ENCODE measurements at places on chromosomes 2 and 18. TPM values are rescaled to one million over a fixed set of nuclear protein-coding genes. Genes with fewer than 3 reads are reported as not detected.

GRCh38 chr2:20148923-20149702 lies 75.8 kb downstream of the SDC1 start:
- DNase-seq = peak; percentile 36

GRCh38 chr18:58911766-58912165 lies 47.1 kb downstream of the ZNF532 start:
- no peak for DNase-seq

- no peak for DNase-seq
Observed at GRCh38 chr2:60453301-60453700, 100.2 kb downstream of the BCL11A start.

DNA sequence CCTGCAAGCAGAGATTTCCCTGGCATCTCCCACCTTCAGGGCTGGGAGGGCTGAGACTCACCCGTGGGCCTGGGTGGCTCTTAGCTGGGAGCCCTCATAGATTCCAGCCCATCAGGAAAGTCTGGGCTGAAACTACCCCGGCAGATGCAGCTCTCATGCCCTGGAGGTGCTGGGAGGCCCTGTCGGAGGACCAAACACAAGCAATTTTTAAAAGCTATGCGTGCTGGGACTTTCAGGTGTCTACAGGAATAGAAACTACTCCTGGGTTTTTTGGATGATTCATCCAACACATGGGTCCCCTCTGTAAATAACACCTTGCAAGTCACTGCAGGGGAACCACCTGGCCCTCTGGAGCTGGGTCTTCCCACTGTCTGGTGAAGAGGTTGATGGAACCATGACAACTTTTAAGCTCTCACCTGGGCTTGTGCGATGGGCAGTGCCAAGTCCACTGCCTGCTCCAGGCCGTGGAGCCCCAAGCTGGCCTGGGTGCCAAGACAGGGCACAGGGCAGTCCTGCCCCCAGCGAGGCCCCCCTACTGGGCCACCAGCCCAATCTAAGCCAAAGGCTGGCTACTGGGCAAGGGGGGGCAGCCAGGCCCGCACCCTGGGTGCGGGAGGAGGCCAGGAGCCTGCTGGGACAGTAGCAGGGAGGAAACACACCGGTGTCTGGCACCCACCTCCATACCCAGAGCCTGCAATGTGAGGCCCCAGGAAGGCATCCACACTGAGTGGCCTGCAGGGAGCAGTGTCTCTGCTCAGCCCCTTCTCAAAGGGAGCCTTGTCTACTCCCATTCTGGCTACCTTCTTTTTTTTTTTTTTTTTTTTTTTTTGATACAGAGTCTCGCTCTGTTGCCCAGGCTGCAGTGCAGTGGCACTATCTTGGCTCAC lies 1.1 kb upstream of the GPR55 start:
- no peak for DNase-seq

- no peak for DNase-seq
Observed at GRCh38 chr2:162435676-162436075, 91.7 kb downstream of the GCA start.

GRCh38 chr2:227703961-227704360 lies 13.9 kb downstream of the SLC19A3 start:
- no peak for DNase-seq

AQP4 gene
- total RNA-seq = not detected

GEN1 gene
- total RNA-seq = 16.8 TPM

INHBB gene
- not detected for total RNA-seq

G6PC2 gene
- not detected for total RNA-seq

TCF7L1 gene
- total RNA-seq = not detected

All from HT-29 (cell line).